ENCODE measurements at places on chromosomes 6 and 20.

DNA sequence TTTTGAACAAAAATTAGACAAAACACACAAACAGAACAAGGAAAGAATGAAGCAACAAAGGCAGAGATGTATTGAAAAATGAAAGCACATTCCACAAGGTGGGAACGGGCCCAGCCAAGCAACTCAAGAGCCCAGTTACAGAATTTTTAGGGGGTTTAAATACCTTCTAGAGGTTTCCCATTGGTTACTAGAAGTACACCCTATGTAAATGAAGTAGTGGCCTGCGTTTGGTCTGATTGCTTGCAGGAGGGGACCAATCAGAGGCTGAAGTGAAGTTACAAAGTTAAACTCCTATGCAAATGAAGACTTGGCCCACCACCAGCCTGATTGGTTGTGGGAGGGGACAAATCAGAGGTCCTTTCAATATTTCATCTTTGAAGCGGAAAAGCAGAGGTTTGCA lies 593.7 kb upstream of the MMS22L start:
- DNase-seq, result no peak

DNA sequence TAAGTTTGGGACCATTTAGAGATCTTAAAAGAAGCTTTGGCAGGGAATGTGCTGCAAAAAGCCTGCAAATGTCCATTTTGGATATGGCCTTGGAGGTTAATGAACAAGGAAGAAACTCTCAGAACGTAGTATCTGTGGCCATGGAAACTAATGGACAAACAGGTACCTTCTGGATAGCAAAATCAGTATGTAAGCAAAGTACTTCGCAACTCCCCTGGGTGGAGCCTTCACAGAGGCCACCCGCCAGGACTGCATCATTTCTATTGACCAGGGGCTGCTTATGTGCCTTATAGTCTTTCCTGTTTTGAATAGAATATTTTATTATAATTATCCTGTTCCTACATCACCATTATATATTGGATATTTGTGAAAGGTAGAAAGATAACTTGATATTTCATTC lies 510.8 kb upstream of the SYNCRIP start:
- DNase-seq, result no peak

- DNase-seq, result no peak
These were observed 11.5 kb upstream of the BTBD9 start for GRCh38 chr6:38651121-38651784.

DNA sequence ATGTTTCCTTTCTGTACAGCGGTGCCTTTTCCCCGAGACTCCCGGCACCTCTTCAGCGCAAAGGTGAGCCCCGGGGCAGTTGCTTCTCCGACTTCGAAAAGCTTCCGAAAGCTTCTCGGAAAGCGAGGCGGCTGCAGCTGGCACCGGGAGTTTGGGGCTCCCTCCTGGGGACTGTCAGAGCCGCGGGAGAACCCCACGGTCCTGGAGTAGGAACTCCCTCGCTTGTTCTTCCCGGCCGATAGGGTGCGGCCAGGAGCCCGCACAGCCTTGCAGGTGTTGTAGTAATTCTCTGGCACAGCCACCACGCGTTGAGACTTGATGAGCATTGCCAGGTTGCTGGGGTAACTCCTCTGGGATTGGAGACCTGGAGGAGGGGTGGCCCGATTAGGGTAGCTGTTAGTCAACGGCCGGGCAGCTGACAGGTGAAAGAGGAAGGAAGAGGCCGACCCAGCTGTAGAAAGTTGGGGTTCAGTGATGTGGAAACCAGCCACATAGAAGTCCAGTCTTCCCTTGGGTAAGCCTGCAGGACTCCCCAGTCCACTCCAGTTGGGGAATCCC lies 721 bp downstream of the KDM1B start:
- DNase-seq, result peak; percentile 15

DNA sequence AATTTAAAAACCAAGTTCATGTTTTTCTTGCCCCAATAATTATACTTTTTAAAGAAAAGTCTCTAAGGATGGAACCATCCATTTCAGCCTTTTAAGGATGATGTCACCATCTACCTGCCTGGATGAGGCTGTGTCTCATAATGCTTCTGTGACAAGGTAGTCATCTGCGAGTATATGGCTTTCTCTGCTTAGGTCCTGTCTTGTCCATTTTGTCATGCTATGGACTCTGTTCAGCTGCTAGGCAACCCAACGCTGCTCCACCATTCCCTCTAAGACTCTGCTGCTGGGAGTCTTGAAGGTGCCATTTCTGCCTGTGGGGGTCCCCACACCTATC lies 459.8 kb upstream of the RUNX2 start:
- no peak for DNase-seq

DNA sequence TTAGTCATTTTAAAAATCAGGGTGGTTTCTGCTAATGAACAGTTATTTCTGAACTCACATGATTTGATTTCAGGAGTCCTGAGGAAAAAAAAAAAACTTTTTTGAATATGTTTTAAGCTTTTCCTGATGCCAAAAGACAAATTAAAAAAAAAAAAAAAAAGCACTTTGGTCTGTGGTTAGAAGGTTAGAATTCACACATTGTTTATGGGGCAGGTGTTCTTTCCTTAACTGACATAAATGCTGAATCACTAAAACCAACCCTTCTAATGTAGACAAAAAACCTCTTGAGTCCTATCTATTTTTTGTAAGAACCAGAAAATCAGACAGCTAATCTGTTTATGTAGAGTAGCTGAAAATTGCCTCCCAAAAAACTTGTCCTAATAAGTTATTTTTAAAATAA lies 20.4 kb downstream of the THEMIS start:
- DNase-seq, result no peak

- DNase-seq, result no peak
These were observed 37.3 kb downstream of the IPCEF1 start for GRCh38 chr6:154319231-154319858.

DNA sequence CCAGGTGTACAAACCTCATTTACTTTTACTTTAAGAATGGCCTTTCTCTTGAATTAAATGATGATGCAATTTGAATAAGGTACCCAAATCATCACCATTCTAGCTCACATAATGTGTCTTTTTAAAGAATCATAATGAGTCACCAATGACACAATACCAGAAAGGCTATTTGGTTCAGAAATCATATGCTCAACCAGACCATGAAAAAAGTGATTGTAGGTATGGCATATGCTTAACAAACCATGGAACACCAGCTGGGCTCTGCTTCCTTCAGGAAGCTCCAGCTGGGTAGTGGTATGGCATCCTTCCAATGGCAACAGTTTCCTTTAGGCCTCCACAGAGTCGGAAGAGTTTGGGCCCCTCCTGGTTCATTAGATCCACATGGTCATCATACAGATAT lies 128.2 kb downstream of the FRK start:
- no peak for DNase-seq

DNA sequence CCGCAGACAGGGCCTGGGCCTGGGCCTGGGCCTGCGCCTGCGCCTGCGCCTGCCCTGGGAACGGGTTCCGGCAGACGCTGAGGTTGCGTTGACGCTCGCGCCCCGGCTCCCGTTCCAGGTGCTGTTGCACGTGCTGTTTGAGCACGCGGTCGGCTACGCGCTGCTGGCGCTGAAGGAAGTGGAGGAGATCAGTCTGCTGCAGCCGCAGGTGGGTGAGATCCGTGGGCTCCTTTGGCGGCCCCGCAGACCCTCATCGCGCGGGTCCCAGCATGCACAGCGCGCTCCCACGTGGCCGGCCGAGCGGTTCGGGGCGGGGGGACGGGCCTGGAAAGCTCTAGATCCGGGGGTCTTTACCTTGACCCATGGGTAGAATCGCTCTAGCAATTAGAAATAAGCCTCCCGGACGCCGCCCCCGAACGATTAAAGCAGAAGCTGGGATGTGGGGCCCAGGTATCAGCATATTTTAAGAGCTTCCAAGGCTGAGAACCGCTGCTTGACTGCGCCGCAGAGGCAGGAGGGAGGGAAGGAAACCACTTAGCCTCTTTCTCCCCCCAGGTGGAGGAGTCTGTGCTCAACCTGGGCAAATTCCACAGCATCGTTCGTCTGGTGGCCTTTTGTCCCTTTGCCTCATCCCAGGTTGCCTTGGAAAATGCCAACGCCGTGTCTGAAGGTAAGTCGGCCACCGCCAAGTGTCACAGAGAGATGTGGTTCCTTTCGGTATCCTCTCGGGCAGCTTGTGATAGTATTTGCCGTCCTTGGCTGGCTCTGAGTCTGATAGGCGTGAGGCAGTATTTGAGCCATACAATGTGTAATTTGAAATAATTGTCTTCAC lies 508 bp downstream of the NOP56 start:
- DNase-seq, result no peak

- DNase-seq, result no peak
These were observed 136.7 kb upstream of the RALGAPA2 start for GRCh38 chr20:20849161-20849560.

- no peak for DNase-seq
These were observed 62.3 kb downstream of the STK4 start for GRCh38 chr20:45028424-45029136.

DNA sequence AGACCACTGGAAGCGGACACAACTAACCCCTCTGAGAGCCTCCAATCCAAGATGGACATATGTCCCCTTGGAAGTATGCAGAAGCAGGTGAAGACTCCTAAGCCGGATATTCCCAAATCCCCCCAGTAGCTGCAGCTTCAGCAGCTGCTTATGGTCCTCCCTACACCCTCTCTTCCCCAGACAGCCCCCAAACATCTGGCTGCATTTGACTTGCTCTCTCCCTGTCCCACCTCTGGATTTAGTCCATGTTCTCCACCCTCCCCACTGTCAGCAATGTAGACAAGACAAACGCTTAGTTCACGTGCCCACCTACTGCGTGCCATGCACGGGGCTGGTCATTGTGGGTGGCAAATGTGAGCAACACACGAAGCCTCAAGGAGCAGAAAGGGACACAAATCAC lies 4.6 kb upstream of the ADAM33 start:
- no peak for DNase-seq

- DNase-seq, result no peak
These were observed 42.1 kb downstream of the KLHL31 start for GRCh38 chr6:53623497-53623896.
